ENCODE measurements at places on chromosomes 7 and 10.

DNA sequence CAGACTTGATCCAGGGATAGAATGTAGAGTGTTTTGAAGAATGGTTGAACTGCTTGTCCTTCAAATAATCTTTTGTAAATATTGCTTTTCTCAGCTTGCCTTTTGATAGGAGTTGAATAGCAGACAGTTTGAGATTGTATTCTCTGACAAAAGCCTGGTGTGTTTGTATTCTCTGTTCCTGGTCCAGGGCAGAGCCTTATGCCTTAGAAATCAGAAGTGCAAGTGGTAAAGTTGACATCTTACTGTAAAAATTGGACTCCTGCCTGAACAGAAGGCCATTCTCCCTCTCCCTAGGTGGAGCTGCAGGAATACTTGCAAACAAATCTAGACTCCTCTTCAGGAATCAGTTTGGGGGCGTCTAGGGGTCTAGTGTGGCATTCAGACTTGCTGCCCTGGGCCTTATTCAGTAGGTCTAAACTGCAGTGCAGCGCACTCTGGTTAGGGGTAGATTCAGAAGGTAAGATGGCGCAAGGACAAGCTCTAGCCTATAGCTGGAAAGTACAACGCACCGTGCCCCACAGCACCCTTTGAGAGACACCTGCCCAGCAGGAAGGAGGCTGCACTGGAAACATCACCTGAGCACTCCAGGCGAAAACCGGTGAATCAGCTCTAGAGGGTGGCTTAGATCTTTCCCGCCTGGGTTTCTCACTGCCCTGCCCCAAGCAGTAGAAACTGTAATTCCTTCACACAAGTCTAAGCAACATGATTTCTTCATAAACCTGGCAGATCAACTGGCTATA lies 608.5 kb upstream of the GALNT17 start:
- no peak overlapping the region for H3K4me3 ChIP-seq
- no peak overlapping the region for H3K27ac ChIP-seq
- H3K36me3 ChIP-seq = no peaks in the 10 kb centered on the region
- DNase-seq = no peak
- no peaks in the 10 kb centered on the region for H3K27me3 ChIP-seq

- H3K27me3 ChIP-seq = no peaks in the 10 kb centered on the region
- H3K36me3 ChIP-seq = no peaks in the 10 kb centered on the region
- H3K4me1 ChIP-seq = peaks cover 6% of the 10 kb centered on the region
- peak overlapping the region; percentile 71 for H3K27ac ChIP-seq
- DNase-seq = no peak
Observed at GRCh38 chr10:75408509-75408875, 6.9 kb upstream of the ZNF503 start.

DNA sequence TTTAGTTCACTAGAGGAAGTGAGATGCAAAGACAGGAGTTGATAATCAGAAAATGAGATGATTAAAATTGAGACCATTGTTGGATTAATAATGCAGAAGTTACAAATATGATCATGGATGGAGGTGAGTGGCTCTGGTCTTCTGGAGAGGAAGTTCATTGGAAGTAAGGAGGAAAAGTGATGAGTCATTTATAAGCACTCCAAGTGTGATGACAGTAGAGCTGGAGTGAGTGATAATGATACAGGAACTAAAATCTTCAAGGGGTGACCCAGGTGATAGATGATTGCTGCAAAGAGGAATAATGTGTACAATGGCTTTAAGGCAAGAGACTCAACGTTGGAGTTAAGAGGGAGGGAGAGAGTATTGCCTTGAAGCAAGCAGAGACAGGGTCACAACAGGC lies 20.7 kb downstream of the ZNF32 start:
- DNase-seq = no peak
- H3K27ac ChIP-seq = no peak overlapping the region
- no peaks in the 10 kb centered on the region for H3K36me3 ChIP-seq
- H3K4me1 ChIP-seq = no peaks in the 10 kb centered on the region

GRCh38 chr10:17684537-17684936 lies 40.6 kb downstream of the STAM start:
- no peak for DNase-seq
- no peak overlapping the region for H3K4me3 ChIP-seq
- H3K36me3 ChIP-seq = peaks cover 31% of the 10 kb centered on the region
- H3K27ac ChIP-seq = no peak overlapping the region

DNA sequence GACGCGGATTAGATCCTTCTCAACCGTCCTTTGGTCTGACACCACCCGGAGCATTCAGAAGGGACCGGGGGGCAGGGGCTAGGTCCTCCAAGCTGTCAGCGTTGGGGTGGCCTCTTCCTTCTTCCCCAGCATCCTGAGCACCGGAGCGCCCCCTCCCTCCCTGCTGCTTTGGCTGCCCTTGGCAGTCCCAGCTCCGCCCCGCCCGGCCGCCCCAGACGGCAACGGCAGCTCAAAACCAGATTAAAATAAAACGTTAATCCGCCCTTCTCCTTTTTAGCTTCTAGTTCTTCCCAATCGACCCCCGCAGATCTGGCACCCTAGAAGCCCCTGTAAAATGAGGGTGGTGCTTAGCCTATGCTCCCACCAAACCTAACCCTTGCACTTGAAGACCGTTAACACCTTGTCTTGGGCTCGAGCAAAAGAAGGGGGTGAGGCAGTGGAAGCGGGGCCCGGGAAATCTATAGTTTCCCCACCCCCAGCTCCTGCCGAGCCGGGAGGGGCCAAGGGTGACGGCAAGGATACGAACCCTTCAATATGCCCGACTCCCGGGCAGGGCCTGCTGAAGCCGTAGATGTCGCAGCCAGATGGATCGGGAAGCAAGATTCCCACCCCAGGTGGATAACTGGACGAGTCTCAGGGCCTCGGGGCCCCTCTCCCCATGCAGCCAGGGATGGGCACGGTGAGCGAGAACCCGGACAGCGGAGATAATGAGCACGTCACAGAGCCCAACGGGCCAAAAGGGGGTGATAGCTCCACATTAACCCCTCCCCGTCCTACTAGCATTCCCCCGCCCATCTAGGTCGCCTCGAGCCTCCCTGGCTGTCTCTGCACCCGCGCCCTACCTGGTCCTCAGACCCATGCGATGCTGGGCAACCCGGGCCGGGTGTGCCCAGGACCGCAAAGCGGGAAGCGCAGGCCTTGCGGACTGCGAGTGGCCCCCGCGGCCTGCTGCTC lies 169.7 kb downstream of the NRF1 start:
- peaks cover 4% of the 10 kb centered on the region for H3K4me1 ChIP-seq
- H3K4me3 ChIP-seq = peak overlapping the region; percentile 77
- H3K27ac ChIP-seq = no peak overlapping the region
- no peak for DNase-seq

DNA sequence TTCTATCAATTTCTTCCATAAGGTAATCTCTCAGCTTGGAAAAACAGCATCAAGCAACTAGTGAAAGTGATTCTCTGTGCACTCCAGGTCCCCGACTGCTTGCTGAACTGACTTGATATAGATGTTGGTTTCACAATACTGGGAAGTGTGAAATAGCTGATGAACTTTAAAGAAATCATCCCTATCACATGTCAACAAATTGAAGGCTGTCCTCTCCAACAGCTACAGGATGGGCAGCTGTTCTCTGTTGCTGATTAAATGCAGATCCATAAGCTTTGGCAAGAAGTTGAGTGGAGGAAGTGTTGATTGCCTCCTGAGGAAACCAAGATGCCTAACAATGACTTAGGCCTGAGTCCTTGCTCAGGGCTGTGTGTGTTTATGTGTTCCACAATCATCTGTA lies 130.4 kb upstream of the GDF10 start:
- DNase-seq = no peak
- H3K36me3 ChIP-seq = no peaks in the 10 kb centered on the region
- peaks cover 12% of the 10 kb centered on the region for H3K4me1 ChIP-seq
- no peak overlapping the region for H3K27ac ChIP-seq
- no peak overlapping the region for H3K4me3 ChIP-seq

DNA sequence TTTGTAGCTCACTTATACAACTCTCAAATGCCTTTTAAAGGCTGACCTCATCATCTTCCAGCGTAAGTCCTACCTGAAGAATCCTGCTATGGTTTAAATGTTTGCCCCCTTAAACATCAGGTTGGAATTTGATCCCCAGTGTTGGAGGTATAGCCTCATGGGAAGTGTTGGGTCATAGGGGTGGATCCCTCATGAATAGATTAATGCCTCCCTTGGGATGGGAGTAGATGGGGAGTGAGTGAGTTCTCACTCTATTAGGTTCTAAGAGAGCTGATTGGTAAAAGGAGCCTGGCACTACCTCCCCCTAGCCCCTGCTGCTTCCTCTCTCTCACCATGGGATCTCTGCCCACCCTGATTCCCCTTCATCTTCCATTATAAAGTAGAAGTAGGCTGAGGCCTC lies 285.6 kb downstream of the FZD1 start:
- no peaks in the 10 kb centered on the region for H3K36me3 ChIP-seq
- H3K27me3 ChIP-seq = no peaks in the 10 kb centered on the region
- no peak for DNase-seq
- H3K4me1 ChIP-seq = peaks cover 11% of the 10 kb centered on the region

- no peak for DNase-seq
- no peaks in the 10 kb centered on the region for H3K4me1 ChIP-seq
- H3K4me3 ChIP-seq = no peak overlapping the region
- peaks cover 14% of the 10 kb centered on the region for H3K27me3 ChIP-seq
- H3K27ac ChIP-seq = no peak overlapping the region
Observed at GRCh38 chr10:131695496-131696165, 205.2 kb upstream of the PPP2R2D start.

- no peak overlapping the region for H3K4me3 ChIP-seq
- H3K27ac ChIP-seq = peak overlapping the region; percentile 26
- H3K27me3 ChIP-seq = no peaks in the 10 kb centered on the region
- H3K4me1 ChIP-seq = peaks cover 30% of the 10 kb centered on the region
- DNase-seq = no peak
Observed at GRCh38 chr10:71727105-71727737, 7.6 kb upstream of the C10orf105 start.

DNA sequence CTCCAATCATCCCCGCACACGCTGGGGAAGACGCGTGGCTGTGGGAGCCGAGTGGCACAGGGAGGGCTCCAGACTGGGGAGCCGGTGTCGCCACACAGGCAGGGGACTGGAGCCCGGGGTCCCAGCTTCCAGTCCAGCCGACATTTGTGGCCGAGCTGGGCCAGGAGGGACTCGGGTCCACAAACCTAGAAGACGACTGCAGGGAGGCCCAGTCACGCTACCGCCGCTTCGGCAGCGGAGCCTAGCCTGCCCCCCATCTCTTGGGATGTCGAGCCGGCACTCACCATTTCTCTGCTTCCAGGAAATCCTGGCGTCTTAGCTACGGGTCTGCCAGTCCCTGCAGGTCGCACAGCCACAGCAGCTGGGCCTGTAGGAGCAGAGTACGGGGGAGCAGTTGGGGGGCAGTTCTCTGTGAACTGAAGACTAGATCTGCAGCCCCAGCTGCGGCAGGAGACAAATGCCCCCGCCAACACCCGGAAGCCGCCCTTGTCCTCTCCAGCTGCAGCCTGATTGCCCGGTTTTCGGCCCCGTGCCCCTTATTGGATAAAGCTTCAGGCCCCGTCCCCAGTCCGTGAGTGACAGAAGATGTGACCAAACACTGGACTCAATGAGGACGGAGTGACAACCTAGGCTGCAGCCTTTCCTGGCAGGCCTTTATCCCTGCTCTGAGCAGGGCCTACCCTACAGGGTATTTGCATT lies 270.7 kb downstream of the ZNF33B start:
- H3K27ac ChIP-seq = peak overlapping the region; percentile 11
- no peaks in the 10 kb centered on the region for H3K36me3 ChIP-seq
- peak overlapping the region; percentile 37 for H3K4me3 ChIP-seq

DNA sequence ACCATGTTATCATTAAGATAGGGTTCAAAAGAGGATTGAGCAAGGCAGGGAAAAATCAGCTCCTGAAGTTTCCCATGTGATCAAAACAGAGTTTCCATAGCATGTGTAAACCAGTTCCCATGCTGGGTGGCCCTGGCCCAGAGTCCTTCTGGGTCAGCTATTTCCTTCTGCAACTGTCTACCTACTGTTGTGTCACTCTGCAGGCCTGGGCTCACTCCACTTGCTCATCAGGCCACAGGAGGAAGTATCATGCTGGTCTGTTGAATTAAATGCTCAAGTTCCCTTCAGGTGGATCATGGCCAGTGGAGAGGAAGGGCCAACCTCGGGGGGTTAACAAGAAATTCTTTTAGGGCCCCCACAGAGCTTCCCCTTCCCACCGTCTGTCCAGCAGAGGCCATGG lies 104.7 kb downstream of the GFRA1 start:
- no peak overlapping the region for H3K27ac ChIP-seq
- DNase-seq = no peak
- H3K36me3 ChIP-seq = no peaks in the 10 kb centered on the region

- no peaks in the 10 kb centered on the region for H3K27me3 ChIP-seq
- H3K36me3 ChIP-seq = no peaks in the 10 kb centered on the region
- no peak overlapping the region for H3K27ac ChIP-seq
- no peak for DNase-seq
- no peak overlapping the region for H3K4me3 ChIP-seq
Observed at GRCh38 chr7:22660293-22660692, 66.7 kb upstream of the IL6 start.

- H3K27me3 ChIP-seq = no peaks in the 10 kb centered on the region
- no peaks in the 10 kb centered on the region for H3K36me3 ChIP-seq
- no peak overlapping the region for H3K4me3 ChIP-seq
- H3K27ac ChIP-seq = no peak overlapping the region
Observed at GRCh38 chr10:62850646-62851045, 34.5 kb upstream of the EGR2 start.

- H3K27ac ChIP-seq = no peak overlapping the region
- H3K36me3 ChIP-seq = no peaks in the 10 kb centered on the region
- H3K27me3 ChIP-seq = no peaks in the 10 kb centered on the region
- no peak overlapping the region for H3K4me3 ChIP-seq
- no peak for DNase-seq
Observed at GRCh38 chr7:78194611-78195010, 396.0 kb downstream of the PHTF2 start.

DNA sequence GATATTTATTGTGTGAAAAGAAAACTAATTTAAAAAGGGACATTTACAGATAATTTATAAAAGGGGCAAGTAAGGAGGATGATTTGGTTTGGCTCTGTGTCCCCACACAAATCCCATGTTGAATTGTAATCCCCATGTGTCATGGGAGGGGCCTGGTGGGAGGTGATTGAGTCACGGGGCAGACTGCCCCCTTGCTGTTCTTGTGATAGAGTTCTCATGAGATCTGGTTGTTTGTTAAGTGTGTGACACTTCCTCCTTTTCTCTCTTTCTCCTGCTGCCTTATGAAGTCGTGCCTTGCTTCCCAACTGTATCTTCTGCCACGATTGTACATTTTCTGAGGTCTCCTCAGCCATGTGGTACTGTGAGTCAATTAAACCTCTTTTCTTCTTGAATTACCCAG lies 171.0 kb upstream of the SEMA3E start:
- H3K27me3 ChIP-seq = no peaks in the 10 kb centered on the region
- peaks cover 9% of the 10 kb centered on the region for H3K4me1 ChIP-seq
- H3K4me3 ChIP-seq = no peak overlapping the region
- no peak for DNase-seq

- no peak for DNase-seq
- H3K36me3 ChIP-seq = no peaks in the 10 kb centered on the region
- H3K27ac ChIP-seq = no peak overlapping the region
- no peaks in the 10 kb centered on the region for H3K27me3 ChIP-seq
- H3K4me1 ChIP-seq = no peaks in the 10 kb centered on the region
- H3K4me3 ChIP-seq = no peak overlapping the region
Observed at GRCh38 chr7:81845744-81846241, 75.9 kb upstream of the HGF start.

- no peaks in the 10 kb centered on the region for H3K27me3 ChIP-seq
- H3K27ac ChIP-seq = peak overlapping the region; percentile 75
- H3K36me3 ChIP-seq = peaks cover 27% of the 10 kb centered on the region
- H3K4me3 ChIP-seq = peak overlapping the region; percentile 71
- DNase-seq = peak; percentile 79
Observed at GRCh38 chr10:33334805-33335550, 511 bp upstream of the NRP1 start.

- no peak overlapping the region for H3K4me3 ChIP-seq
- peaks cover 56% of the 10 kb centered on the region for H3K4me1 ChIP-seq
- no peak for DNase-seq
- no peaks in the 10 kb centered on the region for H3K27me3 ChIP-seq
- H3K36me3 ChIP-seq = no peaks in the 10 kb centered on the region
Observed at GRCh38 chr7:90599892-90600555, 3.9 kb downstream of the CDK14 start.

All from RWPE2 (cell line).